DMS153 (cell line): ENCODE measurements at places on chromosomes 4 and X.

GRCh38 chrX:105565856-105566255, 256.5 kb upstream of the NRK start:
- no peak for DNase-seq

DNA sequence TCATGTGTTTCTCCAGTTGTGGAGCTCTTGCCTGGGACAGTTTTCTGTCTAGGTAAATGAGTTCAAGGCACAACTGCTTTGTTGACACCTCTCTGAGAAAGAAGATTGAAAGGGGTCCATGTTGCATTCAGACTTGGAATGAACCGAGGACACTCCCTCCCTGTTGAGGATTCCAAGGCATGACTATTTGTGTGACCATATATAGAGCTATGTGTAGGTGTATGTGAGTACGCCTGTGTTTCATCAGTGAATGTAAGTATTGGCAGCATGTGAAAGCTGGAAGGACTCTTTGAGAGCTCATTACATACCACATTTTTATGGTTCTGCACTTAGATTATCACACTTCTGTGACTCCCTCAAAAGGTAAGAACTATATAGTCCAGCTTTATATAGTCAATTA, 3.4 kb downstream of the HEPH start:
- DNase-seq: no peak

GRCh38 chr4:37847311-37847884, 20.9 kb downstream of the PGM2 start:
- no peak for DNase-seq

DNA sequence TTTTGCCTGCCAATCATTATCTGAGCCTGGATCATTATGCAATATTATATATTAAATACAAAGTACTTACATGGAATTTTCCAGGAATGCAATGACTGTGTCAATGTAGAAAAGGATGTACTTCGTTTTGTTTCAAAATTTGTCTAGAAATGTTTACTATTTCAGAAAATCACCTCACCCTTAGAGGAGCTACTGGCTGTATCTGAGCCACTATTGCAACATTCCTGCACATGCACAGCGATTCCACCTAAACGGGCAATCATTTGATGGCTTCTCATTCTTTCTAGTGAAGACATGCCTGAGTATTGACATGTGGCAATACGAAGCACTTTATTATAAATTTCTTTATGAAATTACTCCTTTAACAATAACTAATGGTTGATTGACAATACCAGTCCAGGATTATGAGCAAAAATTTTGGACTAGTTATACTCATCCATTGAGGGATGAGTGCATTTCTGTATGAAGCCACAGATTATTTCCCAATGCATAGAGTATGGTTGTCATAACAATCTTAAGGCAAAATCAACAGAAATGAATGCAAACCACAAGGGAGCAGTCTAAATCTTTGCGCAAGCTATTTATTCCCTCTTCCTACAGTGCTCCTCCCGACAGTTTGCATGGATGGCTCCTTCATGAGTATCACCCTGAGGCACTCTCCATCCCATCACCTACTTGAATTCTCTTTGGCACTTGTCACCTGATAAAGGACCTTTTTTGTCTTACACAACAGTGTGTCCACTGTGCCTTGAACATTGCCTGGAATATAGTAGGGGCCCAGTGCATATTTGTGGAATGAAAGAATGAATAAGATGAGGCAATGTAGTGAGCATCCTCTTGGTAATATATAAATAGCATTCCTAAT, 35.8 kb upstream of the MMAA start:
- DNase-seq: no peak

- no peak for DNase-seq
Measured at GRCh38 chrX:6990552-6991193, 156.8 kb upstream of the STS start.

- DNase-seq: peak; percentile 14
Measured at GRCh38 chrX:74133156-74133796, 170.7 kb upstream of the ZCCHC13 start.

GRCh38 chr4:170666909-170667308, 577.2 kb upstream of the AADAT start:
- DNase-seq: no peak

- no peak for DNase-seq
Measured at GRCh38 chrX:108734426-108734825, 1.9 kb downstream of the IRS4 start.

DNA sequence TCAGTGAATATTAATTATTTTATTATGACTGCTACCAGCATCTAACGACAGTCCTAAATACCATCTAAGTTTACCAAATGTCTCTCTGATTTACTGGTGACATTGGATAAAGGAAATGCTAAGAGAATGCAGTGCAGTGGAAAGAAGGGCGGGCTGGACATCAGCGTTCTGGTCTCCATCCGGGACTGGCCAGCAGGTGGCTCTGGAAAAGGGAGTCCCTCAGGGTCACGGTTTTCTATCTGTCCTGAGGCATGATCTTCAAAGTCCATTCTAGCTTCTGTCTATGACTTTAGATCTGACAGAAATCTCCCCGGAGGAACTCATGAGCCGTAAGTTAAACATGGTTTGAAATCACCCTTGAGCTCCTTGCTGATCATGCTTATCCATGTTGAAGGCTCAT, 3.3 kb downstream of the TRIM2 start:
- no peak for DNase-seq

DNA sequence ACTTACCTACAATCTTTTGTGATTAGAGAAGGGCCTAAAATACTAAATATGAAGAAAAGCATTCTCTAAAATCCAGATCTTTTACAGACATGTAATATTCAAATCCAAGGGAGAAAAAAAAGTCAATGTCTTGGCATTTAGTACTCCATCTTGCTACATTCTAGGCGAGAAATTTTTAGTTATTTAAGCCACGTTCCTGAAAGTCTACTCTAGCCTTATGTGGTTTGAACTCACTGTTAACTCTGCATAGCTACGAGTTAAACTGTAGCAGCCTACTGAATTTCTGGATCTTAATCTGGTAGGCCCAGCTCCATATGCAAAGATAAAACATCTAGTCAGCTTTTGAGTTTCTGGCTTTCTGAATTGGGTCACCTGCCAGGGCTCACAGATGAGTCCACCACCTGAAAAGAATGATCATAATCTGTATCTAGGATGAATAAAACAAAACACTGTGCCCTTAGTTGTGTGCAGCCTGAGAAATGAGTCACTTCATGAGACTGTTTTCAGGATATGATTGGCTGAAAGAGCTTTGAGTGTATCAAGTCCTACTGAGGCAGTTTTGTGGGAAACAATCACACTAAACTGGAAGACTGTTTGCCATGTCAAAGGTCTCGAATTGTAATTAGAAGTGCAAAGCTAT, 3.2 kb upstream of the NEK1 start:
- DNase-seq: no peak
